NCI-H2107 (cell line): ENCODE measurements at places on chromosomes 12 and 14.

GRCh38 chr12:22624870-22625761 lies at the start of gene ETNK1:
ETNK1 (plus strand) TSS chr12:22625171; CDS start chr12:22625431, 260 bp downstream.
- DNase-seq: peak; percentile 92

DNA sequence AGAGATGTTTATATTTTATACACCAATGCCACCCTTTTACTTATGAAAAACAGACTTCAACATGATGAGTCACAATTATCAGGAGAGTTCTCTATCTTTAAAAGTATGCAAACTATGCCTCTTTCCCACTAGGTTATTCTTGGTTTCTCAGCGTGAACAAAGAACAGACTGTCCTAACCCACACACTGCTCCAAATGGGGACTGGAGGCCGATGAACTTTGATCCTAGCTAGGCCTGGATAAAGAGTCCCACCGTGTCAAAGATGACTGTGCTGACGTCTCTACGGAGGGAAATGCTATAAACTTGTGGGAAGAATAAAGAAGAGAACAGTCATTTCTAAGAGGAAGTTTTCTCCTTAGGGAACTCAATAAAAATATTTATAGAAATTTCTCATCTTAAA lies 160.1 kb downstream of the EPS8 start:
- DNase-seq: no peak

GRCh38 chr12:75754698-75755097 lies 243.3 kb upstream of the KRR1 start:
- DNase-seq: no peak

- DNase-seq: no peak
Observed at GRCh38 chr12:9699898-9700605, 30.5 kb downstream of the CLEC2D start.

DNA sequence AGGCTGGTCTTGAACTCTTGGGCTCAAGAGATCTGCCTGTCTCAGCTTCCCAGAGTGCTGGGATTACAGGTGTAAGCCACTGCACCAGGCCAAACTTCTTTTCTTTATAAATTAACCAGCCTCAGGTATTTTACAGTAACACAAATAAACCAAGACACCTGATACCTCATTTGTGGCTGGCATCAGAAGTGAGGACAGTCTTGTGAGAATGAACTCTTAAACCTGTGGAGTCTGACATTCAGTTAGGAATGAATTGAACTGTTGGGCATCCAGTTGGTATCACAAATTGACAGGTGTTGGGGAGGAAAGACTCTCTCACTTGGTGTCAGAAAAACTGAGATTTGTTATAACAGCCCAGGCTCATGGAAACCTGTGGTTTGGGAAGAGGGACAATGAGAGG lies 120.5 kb downstream of the DENND5B start:
- no peak for DNase-seq

- DNase-seq: no peak
Observed at GRCh38 chr12:95700316-95700785, 90.2 kb downstream of the NTN4 start.

DNA sequence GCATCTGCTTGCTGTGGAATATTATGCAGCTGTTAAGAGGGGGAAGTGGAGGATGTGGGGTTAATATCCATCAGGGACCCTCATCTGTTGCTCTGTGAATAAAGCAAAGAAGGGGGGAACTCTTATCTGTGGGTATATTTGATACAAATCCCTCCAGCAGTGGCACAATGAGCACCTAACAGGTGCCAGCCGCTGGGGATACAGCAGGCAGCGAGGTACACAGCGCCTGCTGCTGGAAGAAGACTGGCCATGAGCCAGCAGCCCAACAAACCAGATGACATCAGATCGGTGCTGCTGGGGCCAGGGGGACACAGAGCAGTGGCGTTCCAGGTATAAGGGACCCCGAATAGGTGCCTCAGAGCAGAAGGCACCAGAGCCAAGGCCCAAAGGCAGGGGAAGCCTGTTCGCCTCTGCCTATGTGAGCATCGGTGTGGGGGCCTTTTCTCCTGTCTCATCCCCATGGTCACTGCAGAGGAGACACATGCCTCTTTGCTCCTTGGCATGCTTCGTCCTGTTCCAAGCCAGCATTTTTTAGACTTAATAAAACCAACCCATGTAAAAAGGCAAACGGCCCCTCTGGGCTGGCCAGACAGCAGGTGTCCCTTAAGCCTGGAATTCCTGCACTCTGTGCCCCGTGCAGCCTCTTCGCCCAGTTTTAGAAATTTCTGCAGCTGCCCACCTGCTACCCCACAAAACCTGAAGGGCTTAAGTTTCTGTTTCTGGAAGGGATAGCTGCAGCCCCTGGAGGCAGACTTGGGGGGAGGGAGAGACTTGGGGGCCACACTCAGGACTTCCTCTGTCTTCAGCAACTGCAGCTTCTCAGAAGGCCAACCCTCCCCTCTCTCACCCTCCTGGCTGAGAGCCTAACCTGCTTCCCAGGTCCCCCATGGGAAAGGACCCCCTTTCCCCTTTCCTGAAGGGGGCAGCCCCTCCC lies 1.6 kb upstream of the CKB start:
- no peak for DNase-seq

DNA sequence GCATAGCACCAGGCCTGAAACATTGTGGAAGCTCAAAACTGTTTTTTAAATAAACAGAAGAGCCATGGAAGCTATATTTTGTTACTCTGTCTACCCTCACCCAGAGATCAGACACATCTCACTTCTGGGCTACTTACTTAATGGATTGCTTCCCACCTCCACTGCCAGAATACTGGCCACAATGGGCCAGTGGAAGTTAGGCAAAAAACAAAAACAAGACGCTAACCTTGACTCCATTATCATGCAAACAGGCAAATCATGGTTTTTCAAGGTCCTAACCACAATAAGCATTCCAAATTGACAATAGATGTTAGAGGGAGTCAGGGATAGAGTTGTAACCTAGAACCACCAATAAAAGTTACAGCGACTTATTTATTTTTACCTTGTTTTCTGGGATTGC lies 52.7 kb upstream of the PTCSC3 start:
- DNase-seq: no peak

DNA sequence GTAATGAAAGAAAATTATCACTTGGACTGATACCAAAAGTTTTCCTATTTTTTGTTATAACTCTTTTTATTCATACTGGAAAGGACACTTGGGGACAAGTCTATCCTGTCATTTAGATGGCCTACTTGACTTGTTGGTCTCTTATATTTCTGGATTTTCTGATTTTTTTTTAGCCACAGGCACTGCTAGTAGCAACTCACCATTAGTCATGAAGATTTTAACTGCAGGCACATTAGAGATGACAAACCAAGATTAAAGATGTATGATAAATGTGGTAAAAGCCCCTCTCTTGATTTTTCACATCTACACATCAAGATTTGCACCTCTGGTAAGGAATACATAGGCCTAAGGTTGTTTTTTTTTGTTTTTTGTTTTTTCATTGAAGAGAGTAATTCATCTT lies 217.0 kb downstream of the SLC25A21 start:
- DNase-seq: no peak
